Activated T-cell treated with anti-CD3 and anti-CD28 coated beads, Interleukin-2, amount 50 U/mL, for 72 hours (primary cell): ENCODE measurements at places on chromosomes 11 and 22. TPM values are rescaled to one million over a fixed set of nuclear protein-coding genes. Genes with fewer than 3 reads are reported as not detected.

DNA sequence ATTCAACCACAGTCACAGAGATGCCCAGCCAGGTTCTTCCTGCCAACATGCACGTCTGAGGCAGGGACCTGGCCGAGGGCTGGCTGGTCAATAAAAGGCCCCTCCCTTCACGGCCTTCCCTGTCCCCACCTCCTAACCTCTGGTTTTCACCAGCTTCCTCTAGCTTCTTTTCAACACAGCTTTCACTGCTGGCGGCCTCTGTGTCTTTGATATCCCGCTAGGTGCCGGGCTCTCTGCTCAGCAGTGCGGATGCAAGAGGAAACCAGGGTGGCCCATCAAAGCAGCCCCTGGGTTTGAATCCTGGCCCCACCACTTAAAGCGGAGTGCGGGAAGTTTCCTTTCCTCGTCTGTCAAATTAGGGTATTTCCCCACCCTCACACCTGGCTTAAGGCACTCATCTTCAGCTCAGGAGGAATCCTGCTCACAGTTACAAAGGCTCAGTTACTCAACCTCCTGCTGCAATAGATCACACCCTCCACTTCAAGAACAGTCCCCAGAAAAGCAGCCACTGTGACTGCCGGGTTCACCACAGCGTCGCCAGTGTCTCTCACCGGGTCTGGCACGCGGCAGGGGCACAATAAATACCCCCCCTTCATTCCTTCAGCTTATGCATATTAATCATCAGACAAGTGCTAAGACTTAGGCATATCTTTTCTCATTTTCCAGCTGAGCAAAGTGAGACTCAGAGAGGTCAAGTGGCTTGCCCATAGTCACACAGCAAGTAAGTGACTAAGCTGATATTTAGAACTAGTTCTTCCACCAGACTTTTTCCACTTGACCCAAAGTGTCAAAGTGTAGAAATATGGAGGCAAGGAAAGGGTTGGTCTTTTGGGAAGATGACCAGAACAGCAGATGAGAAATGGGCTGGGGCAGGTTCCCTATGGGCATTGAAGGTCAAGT is 45.7 kb downstream of the TXN2 start:
- H3K36me3 ChIP-seq = no peaks in the 10 kb centered on the region
- peak overlapping the region; percentile 49 for H3K27ac ChIP-seq
- peaks cover 53% of the 10 kb centered on the region for H3K4me1 ChIP-seq
- peak; percentile 46 for DNase-seq

DNA sequence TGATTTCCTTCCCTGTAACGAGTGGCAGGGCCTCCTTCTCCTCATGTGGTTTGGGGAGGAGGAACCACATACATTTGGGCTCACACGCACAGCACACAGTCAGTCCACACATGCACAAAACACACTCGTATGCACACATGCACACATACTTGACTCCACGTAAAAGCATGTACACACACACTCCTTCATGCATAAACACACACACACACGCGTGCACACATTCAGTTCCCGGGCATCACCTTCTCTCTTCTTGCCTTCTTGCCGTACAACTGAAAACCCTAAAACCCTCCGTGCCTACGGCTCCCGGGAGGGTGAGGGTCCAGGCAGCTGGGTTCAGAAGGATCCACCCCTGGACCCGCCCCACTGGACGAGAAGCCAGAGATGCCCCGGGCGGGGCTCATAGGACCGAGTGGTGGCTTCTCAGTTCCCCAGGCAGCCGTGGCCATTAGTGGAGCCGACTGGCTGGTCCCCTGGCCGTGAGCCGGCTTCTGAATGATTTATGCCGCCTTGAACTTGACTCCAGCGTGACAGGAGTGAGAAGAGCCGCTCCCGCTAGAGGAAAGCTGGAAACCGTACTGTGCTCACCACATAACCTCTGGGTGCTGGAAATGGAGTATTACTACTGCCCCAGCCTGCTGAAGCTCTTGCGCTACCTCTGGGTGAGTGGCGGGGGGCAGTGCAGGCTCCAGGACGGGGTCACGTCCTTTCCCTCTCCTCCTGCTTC is 117.4 kb downstream of the KIAA1671 start:
- H3K36me3 ChIP-seq = no peaks in the 10 kb centered on the region
- peaks cover 82% of the 10 kb centered on the region for H3K4me1 ChIP-seq
- peak overlapping the region; percentile 95 for H3K4me3 ChIP-seq

DNA sequence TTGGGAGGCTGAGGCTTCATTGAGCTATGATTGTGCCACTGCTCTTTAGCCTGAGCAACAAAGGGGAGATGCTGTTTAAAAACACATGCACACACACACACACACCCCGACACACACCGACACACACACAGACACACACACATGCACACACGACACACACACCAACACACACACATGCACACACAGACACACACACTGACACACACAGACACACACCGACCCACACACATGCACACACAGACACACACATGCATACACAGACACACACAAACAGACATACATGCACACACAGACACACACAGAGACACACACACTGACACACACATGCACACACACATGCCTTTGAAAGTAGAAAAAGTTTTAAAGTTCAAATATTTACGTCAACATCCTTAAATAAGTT is 5.5 kb upstream of the LTO1 start:
- DNase-seq = no peak
- no peak overlapping the region for H3K4me3 ChIP-seq
- H3K27ac ChIP-seq = no peak overlapping the region
- H3K27me3 ChIP-seq = no peaks in the 10 kb centered on the region

- no peaks in the 10 kb centered on the region for H3K27me3 ChIP-seq
- no peak overlapping the region for H3K27ac ChIP-seq
- no peak for DNase-seq
- peaks cover 23% of the 10 kb centered on the region for H3K36me3 ChIP-seq
- peaks cover 56% of the 10 kb centered on the region for H3K4me1 ChIP-seq
- H3K4me3 ChIP-seq = no peak overlapping the region
These were observed 51.3 kb downstream of the BCR start for GRCh38 chr22:23231471-23232093.

CCDC73 gene
- not detected for total RNA-seq

DNA sequence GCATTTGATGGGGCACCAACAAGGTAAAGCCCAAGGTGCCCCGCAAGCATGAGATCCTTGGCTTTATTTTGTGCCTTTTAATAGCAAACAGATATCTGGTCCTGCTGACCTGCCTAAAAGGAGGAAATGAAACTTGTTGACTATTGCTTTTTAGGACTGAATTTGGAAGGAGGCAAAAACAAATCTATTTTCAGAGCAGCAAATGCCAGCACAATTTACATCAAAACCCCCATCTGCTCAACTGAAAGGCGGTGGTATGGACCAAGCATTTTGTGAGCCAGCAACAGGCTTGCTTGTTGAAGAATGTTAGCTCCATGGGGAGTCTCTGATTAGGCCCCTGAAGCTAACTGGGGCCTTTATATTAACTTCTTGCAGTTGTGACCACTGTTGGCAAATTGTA is 192.6 kb upstream of the E2F8 start:
- H3K4me3 ChIP-seq = no peak overlapping the region
- H3K27me3 ChIP-seq = peaks cover 74% of the 10 kb centered on the region
- no peak overlapping the region for H3K27ac ChIP-seq
- no peaks in the 10 kb centered on the region for H3K4me1 ChIP-seq
- no peak for DNase-seq
- H3K36me3 ChIP-seq = no peaks in the 10 kb centered on the region

OR8G5 gene
- not detected for total RNA-seq

DNA sequence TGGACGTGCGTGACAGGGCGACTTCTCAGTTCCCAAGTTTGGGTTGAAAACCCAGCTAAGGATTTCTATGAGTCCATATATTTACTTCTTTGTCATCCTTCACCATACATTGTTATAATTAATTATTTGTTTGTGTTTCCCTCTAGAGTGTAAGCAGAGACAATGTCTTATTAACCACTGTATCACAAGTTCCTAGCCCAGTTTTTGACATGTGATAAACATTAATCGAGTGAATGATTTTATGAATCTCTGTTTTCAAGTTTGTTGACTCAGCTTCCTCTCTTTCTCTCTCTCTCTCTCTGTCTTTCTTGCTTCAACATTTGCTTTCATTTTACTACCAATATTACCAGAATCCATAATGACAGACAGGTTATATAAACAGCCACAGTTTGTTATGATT is 1259.6 kb upstream of the TENM4 start:
- no peaks in the 10 kb centered on the region for H3K36me3 ChIP-seq
- H3K4me3 ChIP-seq = no peak overlapping the region
- DNase-seq = no peak
- H3K27me3 ChIP-seq = no peaks in the 10 kb centered on the region

- no peak overlapping the region for H3K4me3 ChIP-seq
- H3K27ac ChIP-seq = no peak overlapping the region
- H3K4me1 ChIP-seq = no peaks in the 10 kb centered on the region
- no peaks in the 10 kb centered on the region for H3K27me3 ChIP-seq
- DNase-seq = no peak
These were observed 1394.0 kb downstream of the BRD1 start for GRCh38 chr22:48433647-48434046.
